ENCODE measurements at places on chromosomes 2 and 18.

DNA sequence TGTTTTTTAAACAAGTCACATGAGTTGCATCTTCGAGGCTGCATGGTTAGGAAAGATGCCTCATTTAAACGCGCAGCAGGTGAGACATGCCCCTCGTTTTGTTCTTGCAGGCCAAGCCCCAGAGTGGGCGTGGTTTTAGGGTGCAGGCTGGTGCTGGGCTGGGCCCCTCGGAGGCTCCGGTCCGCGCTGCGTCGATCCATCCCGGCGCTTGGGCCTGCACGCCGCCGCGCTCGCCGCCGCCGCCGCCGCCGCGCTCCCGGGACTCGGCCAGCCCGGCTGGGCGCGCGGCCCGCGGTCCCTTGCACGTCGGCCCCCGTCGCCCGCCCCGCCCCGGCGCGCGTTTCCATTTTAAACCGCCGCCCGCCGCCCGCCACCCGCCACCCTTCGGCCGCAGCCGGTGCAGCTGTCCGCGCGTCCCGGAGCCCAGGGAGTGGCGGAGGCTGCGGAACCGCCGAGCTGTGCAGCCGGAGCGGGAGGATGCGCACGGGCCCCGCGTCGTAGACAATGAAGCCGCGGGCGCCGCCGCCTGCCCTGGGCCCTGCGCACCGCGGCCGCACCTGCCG, 175.5 kb downstream of the AGAP1 start:
- peak; percentile 97 for DNase-seq

DNA sequence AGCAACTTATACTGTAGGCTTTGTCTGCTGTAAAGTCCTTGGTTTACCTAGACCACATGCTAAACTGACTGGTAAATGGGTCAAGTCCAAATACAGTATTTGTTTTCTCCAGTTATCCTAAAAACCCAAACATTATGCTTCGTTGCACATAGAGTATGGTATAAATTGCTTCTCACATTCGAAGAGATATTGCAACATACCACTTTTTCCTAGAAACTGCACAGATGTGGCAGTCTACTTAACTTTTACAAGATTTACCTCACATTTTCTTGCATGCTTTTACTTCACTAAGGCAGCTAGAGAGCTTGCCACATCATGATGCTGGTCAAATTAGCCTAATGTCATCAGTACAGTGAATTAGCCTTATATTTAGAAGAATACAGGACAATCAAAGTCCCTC, 66.0 kb upstream of the SCN7A start:
- DNase-seq, result no peak

- no peak for DNase-seq
Measured at GRCh38 chr2:140648393-140648792, 1482.4 kb downstream of the LRP1B start.

GRCh38 chr18:23502516-23503037, 734 bp upstream of the RMC1 start:
- no peak for DNase-seq

DNA sequence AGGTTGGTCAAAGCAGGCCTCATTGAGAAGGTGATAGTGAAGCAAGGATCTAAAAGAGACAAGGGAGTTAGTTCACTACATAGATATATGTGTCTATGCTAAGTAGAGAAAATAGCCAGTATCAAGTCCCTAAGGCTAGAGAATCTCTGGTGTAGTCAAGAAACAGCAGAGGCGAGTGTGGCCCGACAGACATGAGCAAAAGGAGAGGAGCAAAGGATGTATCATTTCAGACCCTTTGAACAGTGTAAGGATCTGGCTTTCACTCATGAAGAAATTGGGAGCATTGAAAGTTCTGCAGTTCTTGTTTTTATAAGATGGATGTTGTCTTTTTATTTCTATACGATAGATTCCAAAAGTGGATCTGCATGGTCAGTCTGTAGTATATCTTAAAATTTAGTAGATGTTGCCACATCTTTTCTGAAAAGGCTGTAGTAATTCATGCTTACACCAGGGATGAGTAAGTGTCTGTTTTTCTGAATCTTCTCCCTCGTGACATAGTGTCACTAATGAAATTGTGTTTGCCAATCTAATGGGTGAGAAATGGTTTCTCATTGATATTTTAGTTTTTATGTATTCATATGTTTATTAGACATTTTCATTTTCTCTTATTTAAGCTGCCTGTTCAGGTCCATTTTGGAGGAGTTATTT, 18.8 kb downstream of the SP100 start:
- no peak for DNase-seq

GRCh38 chr18:56659111-56659510, 8.0 kb downstream of the WDR7 start:
- no peak for DNase-seq

DNA sequence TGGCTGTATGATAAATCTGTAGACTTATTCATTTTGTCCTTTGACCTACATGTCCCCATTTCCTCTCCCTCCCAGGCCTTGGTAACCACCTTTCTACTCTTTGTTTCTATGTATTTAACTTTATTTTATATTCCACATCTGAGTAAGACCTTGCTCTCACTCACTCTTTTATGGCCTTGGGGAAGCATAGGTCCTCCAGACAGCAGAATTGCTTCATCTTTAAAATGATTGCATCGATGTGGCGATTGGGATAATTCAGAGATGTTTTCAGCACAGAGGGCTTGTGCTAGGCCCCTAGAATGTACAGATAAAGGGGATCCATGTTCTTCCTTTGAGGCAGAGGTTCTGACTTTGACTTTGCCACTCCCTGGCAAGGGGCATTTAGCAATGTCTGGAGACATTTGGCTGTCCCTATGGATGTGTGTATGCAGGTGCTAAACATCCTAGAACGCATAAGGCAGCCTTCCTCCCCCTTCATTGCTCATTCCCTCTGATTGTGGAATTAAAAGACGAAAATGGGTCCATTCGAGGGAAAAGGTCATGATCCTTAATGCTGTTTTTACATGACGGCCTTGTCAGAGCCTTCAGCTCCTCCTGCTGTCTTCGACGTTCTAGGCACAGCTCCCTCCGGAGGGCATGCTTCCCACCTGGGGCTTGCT, 1.2 kb upstream of the GPR39 start:
- no peak for DNase-seq

DNA sequence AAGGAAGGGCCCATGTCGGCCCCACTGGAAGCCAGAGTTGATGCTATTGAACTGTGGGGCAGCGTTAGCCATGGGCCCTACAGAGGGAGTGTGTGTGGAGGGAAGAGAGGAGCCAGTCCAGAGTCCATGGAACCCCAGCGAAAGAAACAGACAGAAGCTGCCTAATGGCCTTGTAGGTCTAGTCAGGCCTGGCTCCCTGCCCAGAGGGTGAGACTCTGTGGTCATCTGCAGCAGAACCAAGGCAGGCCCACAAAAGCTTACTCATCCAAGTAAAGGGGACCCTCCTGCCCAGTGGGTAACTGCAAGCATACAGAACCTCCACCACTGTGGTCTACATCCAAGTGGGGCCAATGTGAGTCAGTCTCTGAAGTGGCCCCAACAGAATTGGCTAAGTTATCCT, 439.8 kb downstream of the TGIF1 start:
- no peak for DNase-seq

DNA sequence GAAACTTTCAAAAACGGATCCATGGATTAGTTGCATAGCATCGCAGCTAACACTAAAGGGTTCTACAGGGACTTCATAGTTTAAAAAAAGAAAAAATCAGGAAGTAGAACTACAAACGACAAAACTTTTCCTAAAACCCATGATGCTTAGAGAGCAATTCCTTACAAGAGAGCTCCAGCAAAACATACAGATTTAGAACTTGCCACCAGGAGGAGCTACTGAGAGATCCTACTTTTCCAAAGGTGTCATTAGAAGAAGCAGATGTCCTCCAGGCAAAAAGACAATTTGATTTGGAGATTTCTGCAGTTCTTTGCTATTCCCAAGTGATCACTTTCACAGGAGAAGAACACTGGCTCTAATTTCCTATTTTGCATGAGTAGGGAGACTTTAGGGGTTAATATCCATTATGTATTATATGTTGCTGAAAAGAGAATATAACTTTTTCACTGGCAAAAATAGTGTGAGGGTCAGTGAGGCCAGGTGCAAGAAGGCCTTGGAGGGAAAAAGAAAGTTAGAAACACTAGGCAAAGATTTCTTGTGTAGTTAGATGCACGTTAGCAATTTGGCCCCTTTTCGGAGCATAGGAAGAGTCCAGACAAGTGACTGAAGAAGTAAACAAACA, 436.2 kb downstream of the SUCLG1 start:
- DNase-seq, result no peak

GRCh38 chr2:8794923-8795825, 42.2 kb downstream of the KIDINS220 start:
- no peak for DNase-seq

GRCh38 chr2:238449241-238449640, 22.5 kb downstream of the ASB1 start:
- no peak for DNase-seq

DNA sequence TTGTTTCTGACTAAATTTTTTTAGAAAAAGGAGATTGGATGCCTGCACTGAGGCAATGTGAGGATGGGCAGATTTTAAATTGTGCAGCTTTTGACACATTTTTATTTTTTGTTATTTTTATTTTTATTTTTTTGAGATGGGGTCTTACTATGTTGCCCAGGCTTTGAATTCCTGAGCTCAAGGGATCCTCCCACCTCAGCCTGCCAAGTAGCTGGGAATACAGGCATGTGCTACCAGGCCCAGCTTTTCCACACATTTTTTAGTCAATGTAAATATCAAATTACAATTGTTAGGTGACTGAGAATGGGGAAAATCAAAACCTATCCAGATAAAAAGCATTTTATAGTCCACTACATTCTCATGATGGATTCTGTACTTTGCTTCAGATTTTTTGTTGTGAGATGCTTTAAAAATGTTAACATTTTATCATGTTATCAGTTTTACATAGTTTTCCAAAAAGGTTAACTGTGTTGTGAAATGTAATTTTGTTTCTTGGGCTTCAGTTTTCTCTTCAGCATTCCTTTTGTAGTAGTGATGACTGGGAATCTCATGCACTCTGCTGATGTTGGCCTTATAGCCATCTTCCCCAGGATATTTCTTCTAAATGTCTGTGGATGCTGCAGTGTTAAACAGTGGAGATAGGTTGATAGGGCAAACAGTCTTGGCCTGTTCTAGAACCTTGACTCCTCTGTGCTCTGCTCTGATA, 41.4 kb downstream of the PKP4 start:
- DNase-seq, result no peak

DNA sequence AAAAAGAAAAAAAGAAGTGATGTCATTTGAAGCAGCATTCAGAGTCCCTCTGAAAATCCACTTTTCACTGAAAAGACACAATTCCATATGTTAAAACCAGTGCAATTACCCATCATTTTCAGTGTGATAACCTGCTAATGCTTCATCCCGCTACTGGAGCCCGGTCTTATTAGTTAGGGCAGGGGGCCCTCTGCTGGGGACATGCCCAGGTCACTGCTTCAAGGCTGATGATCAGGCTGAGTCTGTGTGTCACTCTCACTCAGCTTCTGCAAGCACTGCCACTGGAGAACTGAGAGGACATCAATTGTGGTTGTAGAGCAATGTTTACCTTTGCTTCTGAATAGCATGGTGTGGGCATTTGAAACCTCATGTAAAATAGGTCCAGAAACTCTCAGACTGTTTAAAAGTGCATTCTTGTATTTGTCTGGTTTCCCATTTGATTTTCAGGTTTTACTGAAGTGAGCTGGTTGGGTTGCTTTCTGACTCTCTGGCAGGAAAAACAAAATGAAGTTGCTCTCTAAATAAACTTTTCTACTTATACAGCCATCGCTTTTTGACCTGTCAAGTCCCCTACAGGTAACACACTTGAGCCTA, 49.2 kb upstream of the NXPH2 start:
- peak; percentile 34 for DNase-seq

DNA sequence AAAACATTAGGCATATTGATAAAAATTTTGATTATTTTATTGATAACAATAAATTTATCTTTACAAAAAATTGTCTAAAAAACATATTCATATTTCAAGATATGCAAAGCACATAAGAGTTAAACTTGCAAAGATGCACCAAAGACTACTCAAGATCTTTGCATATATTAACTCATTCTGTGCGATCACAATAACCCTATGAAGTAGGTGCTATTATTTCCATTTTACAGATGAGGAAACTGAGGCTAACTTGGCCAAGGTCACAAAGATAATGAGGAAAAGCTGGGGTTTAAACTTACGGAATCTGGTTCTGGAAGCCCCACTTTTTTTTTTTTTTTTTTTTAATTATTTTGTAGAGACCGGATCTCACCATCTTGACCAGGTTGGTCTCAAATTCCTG, 94.4 kb upstream of the SERTAD2 start:
- no peak for DNase-seq

DNA sequence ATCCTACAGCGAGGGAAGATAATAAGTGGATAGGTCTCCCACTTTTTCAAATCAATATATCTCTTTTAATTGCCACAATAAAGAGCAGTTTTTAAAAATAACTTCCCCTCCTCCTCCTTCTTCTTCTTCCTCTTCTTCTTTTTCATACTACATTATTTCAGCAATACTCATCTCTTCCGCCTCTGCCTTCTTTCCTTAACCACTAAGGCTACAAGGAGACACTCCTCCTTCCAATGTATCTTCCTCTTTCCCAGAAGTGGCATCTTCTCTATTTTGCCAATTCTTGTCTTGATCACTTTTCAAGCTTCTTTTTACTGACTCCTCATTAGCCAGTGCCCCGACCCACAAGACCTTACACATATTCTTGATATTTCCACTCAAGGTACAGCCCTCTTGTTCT, 546.6 kb upstream of the CHAC2 start:
- no peak for DNase-seq

DNA sequence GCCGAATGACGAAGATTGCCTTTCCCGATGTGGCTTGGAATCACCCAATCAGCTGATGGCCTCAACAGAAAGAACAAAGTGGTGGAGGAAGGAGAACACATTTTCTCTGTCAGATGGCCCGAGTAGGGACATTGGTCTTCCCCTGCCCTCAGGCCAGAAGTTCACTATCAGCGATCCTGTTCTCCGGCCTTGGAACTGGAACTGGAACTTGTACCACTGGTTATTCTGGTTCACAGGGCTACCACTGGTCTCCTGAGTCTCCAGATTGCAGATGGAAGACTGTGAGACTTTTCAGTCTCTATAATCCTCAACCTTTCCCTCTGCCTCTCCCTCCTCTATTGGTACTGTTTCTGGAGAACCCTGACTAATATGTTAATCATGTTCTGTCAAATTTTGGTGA, 180.4 kb downstream of the ANKRD30B start:
- DNase-seq, result no peak

DNA sequence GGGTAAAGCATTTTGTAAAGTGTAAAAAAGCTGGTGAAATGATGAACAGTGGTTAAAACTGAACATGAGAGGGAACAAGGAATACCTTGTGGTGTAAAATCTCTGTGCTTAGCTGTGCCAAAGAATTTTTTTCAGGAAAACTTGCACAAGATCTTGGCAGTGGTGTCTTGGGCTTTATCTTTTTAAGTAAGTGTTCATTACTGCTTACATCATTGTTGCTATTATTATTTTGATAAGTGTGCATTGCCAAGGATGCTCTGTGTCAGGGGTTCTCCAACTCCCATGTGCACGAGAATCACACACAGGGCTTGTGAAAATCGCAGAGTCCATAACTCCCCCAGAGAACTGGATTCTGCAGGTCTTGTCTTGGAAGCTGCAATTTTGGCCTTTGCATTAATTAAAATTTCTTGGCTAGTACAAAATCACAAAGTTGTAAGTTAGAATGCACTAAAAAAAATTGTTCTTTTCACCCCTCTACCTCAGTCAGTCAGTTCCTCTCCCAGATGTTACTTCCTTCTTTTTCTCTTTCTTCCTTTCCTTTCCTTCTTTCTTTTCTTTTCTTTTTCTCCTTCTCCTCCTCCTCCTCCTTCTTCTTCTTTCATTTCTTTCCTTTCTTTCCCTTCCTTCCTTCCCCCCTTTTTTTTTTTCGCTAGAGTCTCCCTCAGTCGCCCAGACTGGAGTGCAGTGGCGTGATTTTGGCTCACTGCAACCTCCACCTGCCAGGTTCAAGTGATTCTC, 37.8 kb downstream of the GATA6 start:
- no peak for DNase-seq

GRCh38 chr18:44805643-44806042, 125.0 kb downstream of the SETBP1 start:
- no peak for DNase-seq

All from posterior cingulate gyrus (tissue), 11 donors.